Thyroid gland (tissue), 4 donors: ENCODE measurements at places on chromosomes 4 and X. TPM values are rescaled to one million over a fixed set of nuclear protein-coding genes. Genes with fewer than 3 reads are reported as not detected.

GRCh38 chr4:80655662-80656061, 320.1 kb downstream of the CFAP299 start:
- H3K36me3 ChIP-seq = no peaks in the 10 kb centered on the region
- H3K4me1 ChIP-seq = no peaks in the 10 kb centered on the region
- H3K27ac ChIP-seq = no peak overlapping the region
- DNase-seq = no peak
- H3K27me3 ChIP-seq = no peaks in the 10 kb centered on the region
- H3K4me3 ChIP-seq = no peak overlapping the region

- H3K4me3 ChIP-seq = no peak overlapping the region
- H3K36me3 ChIP-seq = no peaks in the 10 kb centered on the region
- DNase-seq = no peak
- no peaks in the 10 kb centered on the region for H3K27me3 ChIP-seq
- H3K27ac ChIP-seq = no peak overlapping the region
Measured at GRCh38 chr4:27081675-27082586, 221.3 kb downstream of the STIM2 start.

GRCh38 chrX:56785442-56785841, 56.4 kb downstream of the NBDY start:
- no peak overlapping the region for H3K27ac ChIP-seq
- H3K4me1 ChIP-seq = peaks cover 7% of the 10 kb centered on the region

DNA sequence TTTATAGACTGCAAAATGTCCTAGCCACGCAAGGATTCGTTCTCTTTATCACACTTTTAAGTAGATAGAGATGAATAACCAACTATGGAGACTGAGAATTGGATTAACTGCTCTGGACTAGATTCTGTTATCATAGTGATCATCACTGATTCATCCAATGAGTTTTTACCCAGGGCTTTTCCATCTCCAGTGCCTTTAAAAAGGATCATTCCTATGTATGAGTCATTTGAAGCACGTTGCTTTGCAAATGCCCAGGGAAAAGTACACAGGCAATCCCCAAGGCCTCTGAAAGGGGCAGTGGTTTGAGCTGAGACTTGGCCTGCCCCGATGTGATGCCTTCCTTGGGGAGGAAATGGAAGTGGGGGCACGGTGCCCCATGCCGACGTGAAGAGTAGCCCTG, 122.7 kb upstream of the PSAPL1 start:
- no peak overlapping the region for H3K4me3 ChIP-seq
- no peaks in the 10 kb centered on the region for H3K4me1 ChIP-seq
- H3K36me3 ChIP-seq = no peaks in the 10 kb centered on the region
- no peaks in the 10 kb centered on the region for H3K27me3 ChIP-seq
- no peak for DNase-seq

GRCh38 chr4:103012060-103012459, 7.4 kb downstream of the SLC9B1 start:
- H3K4me1 ChIP-seq = peaks cover 15% of the 10 kb centered on the region
- peak overlapping the region; percentile 81 for H3K27ac ChIP-seq
- no peak for DNase-seq
- no peak overlapping the region for H3K4me3 ChIP-seq

DNA sequence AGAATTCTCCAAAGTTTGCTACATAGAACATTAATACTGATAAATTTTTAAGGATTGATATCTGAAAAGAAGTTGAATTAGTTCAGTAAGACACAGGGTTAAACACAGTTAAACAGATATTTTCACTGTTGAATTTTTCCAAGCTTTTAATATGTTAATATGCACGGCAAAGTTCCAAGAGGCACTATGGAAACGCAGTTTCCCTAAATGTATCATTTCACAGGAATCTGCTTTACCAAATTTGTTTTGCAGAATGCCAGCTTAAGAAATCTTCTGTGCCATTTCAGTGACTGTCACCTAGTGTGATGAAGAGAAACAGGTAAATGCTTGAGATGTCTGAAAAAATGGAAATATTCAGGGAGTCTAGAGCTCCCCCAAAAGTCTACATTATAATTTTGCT, 395.9 kb upstream of the GRIA3 start:
- H3K27ac ChIP-seq = no peak overlapping the region
- no peak overlapping the region for H3K4me3 ChIP-seq
- H3K27me3 ChIP-seq = no peaks in the 10 kb centered on the region
- DNase-seq = no peak
- H3K36me3 ChIP-seq = no peaks in the 10 kb centered on the region
- H3K4me1 ChIP-seq = no peaks in the 10 kb centered on the region

GRCh38 chrX:71181558-71181909, 36.9 kb downstream of the NLGN3 start:
- H3K36me3 ChIP-seq = no peaks in the 10 kb centered on the region
- H3K4me1 ChIP-seq = peaks cover 3% of the 10 kb centered on the region
- no peak overlapping the region for H3K4me3 ChIP-seq
- DNase-seq = peak; percentile 15
- peak overlapping the region; percentile 79 for H3K27ac ChIP-seq

DNA sequence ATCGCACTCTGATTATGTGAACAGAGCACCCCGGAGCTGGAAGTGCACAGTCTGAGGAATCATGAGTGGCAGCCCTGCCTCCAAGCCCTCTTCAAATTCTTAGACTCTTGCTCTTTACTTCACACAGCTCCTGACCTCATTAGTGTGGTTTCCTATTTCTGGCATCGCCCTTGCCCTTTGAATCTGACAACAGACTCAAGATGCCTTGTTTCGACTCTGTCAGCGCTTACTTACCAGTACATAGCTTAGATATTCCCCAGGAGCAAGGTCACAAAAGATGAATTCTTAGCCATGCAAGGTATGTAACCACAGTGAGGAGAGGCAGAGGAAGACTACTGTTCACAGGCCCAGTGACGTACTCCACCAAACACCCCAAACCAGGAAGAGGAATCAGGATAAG, 167.2 kb downstream of the KDR start:
- H3K4me1 ChIP-seq = peaks cover 9% of the 10 kb centered on the region
- no peak overlapping the region for H3K27ac ChIP-seq
- DNase-seq = no peak
- H3K36me3 ChIP-seq = no peaks in the 10 kb centered on the region

DNA sequence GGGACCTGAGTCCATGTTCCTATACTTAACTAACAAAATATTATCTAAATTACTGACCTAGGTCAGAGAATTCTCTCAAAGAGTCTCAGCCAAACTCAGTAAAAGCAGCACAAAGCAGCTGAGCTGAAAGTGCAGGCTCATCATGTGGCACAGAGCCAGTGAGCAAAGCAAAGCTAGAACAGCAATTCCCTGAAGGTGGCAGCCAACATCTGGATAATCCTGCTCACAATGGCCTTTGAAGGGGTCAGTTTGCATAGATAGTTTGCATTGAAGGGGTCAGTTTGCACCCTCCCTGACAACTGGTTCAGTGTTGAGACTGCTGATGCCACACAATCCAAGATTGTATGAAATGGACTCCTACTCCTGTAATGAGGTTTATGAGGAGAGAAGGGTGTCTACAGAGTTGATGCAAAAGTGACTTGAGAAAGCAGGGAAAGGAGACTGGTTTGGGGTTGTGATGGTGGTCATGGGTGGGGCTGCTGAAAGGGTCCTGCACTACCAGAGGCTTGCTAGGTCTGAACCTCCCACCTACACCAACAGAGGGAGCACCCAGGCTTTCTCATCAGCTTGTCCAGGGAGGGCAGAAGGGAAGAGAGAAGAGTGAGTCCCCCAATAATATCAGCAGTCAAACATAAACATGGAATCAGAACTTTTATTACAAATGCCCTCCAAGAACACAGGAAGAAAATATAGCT, 39.7 kb downstream of the TRIM61 start:
- H3K36me3 ChIP-seq = no peaks in the 10 kb centered on the region
- DNase-seq = no peak
- H3K4me1 ChIP-seq = no peaks in the 10 kb centered on the region
- no peak overlapping the region for H3K4me3 ChIP-seq

- H3K27me3 ChIP-seq = no peaks in the 10 kb centered on the region
- no peak overlapping the region for H3K4me3 ChIP-seq
- peaks cover 23% of the 10 kb centered on the region for H3K36me3 ChIP-seq
- DNase-seq = peak; percentile 19
- H3K27ac ChIP-seq = no peak overlapping the region
Measured at GRCh38 chrX:47637546-47638195, 7.9 kb upstream of the CFP start.

GRCh38 chrX:137425986-137426385, 139.9 kb upstream of the ZIC3 start:
- DNase-seq = no peak
- no peak overlapping the region for H3K4me3 ChIP-seq
- H3K27ac ChIP-seq = no peak overlapping the region
- H3K27me3 ChIP-seq = peaks cover 33% of the 10 kb centered on the region
- peaks cover 8% of the 10 kb centered on the region for H3K4me1 ChIP-seq

DNA sequence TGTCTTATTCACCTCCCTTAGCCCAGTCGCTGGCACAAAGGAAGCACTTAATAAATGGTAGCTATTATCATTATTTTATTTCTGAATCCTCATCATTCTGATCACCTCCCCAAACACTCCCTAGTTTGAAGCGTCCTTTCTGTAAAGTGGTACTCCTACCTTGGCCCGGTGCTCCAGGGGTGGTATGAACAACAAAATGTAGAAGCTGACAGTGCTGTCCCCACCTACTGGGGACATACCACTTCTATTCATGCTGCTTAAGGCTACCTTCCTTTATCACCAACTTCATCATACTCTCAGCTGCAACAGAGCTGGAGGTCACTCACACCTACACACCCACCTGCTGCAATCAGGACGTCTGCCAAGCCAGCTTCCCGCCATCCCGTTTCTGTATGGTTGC, 40.8 kb upstream of the APLN start:
- no peak overlapping the region for H3K27ac ChIP-seq
- no peaks in the 10 kb centered on the region for H3K36me3 ChIP-seq
- no peak for DNase-seq
- H3K27me3 ChIP-seq = no peaks in the 10 kb centered on the region
- no peaks in the 10 kb centered on the region for H3K4me1 ChIP-seq

GRCh38 chr4:1769692-1770091, 23.4 kb upstream of the FGFR3 start:
- H3K36me3 ChIP-seq = no peaks in the 10 kb centered on the region
- H3K4me3 ChIP-seq = no peak overlapping the region

GRCh38 chr4:171928336-171928735, 115.1 kb downstream of the GALNTL6 start:
- no peak overlapping the region for H3K27ac ChIP-seq
- no peaks in the 10 kb centered on the region for H3K4me1 ChIP-seq
- H3K27me3 ChIP-seq = no peaks in the 10 kb centered on the region

- DNase-seq = no peak
- H3K27ac ChIP-seq = no peak overlapping the region
- H3K4me1 ChIP-seq = no peaks in the 10 kb centered on the region
- no peaks in the 10 kb centered on the region for H3K27me3 ChIP-seq
- H3K4me3 ChIP-seq = no peak overlapping the region
Measured at GRCh38 chr4:145404761-145405160, 76.9 kb upstream of the SMAD1 start.

DNA sequence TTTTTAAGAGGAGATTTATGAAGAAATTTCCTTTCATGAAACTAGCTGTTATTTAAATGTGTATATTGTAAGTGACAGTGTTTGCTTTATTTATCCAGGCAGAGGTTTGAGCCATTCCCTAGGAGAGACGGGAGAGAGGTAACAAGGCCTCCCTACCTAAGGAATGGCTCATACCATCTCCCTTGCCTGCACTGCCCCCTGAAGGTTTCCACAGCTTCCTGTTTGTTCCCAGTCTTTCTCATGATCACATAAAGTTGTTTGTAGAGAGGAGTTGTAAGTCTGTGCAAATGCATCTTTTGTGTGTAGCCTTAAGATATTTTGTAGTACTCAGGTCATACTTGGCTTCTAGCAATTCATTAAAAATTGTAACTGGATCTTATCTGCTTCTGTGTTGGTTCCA, 1504.5 kb upstream of the PCDH10 start:
- no peak for DNase-seq
- no peaks in the 10 kb centered on the region for H3K27me3 ChIP-seq
- H3K27ac ChIP-seq = no peak overlapping the region
- H3K36me3 ChIP-seq = no peaks in the 10 kb centered on the region

- no peaks in the 10 kb centered on the region for H3K36me3 ChIP-seq
- no peak overlapping the region for H3K4me3 ChIP-seq
- H3K27ac ChIP-seq = peak overlapping the region; percentile 24
Measured at GRCh38 chr4:57071326-57071725, 38.9 kb downstream of the IGFBP7 start.

DNA sequence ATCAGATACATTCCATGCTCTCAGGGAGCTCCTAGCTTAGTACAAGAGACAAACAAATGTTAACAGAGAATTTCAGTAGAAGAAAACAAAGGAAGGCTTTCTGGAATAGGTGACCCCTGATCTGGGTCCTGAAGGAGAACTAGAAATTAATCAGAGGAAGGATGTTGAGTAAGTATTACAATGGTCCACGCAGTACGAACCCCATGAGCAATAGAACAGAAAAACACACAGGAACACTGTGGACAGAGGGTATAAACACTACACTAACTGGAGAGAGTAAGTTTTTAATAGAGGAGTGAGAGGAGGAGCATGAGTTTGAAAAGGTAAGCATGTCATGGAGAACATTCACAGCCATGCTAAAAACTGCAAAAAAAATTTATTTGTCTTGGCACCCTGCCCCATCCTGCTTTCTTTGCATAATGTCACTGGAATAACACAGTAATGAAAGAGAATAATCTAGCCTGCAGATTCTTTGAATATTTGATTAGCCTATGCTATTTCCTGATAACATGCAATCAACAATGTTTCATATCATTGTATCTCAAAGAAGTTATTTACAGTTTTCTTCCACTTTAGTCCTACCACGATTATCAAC, 140.3 kb upstream of the ZXDB start:
- H3K27me3 ChIP-seq = no peaks in the 10 kb centered on the region
- H3K4me3 ChIP-seq = no peak overlapping the region
- no peak overlapping the region for H3K27ac ChIP-seq
- no peaks in the 10 kb centered on the region for H3K4me1 ChIP-seq

DNA sequence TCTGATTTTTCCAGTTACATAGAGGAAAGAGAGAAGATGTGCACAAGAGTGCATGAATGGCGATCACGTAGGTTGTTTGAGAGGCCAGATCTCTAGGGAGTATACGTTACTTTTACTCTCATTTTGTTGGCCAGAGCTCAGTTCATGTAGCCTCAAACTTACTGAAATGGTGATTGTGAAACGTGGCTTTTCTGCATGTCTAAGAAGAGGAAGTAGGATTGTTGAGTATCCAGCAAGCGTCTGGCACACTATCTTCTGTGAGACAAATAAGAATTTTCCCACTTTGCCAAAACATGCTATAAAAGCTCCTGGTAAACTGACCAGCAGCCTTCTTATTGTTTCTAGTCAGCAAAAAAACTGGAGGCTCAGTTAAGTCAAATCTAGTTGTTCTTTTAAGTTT, 264.5 kb upstream of the EMCN start:
- no peaks in the 10 kb centered on the region for H3K36me3 ChIP-seq
- H3K4me3 ChIP-seq = no peak overlapping the region
- no peaks in the 10 kb centered on the region for H3K27me3 ChIP-seq

Gene TKTL2
- total RNA-seq = not detected

Gene ADGRG4
- total RNA-seq = not detected

Gene SAT1
- total RNA-seq = 821 TPM

Gene TIGD2
- total RNA-seq = 6.5 TPM

Gene NIPAL1
- 4.0 TPM for total RNA-seq

Gene SLC10A7
- 20.8 TPM for total RNA-seq

Gene EMCN
- 31.4 TPM for total RNA-seq
